ENCODE measurements at places on chromosomes 4 and X.

DNA sequence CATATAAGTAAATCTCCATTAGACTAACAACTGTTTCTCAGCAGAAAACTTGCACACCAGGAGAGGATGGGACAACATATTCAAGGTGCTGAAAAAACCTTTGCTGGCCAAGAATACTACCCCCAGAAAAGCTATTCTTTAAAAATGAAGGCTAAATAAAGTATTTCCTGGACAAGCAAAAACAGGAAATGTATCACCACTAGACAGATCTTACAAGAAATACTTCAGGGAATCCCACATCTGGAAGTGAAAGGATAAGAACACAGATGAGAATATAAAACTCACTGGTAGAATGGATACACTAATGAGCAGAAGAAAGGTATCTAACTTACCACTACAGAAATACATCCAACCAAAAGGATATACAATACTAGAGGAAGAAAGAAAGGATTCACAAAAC is 27.0 kb upstream of the ADH1C start:
- no peak for DNase-seq

GRCh38 chrX:130577431-130577830 is 175.6 kb downstream of the RBMX2 start:
- DNase-seq = no peak

DNA sequence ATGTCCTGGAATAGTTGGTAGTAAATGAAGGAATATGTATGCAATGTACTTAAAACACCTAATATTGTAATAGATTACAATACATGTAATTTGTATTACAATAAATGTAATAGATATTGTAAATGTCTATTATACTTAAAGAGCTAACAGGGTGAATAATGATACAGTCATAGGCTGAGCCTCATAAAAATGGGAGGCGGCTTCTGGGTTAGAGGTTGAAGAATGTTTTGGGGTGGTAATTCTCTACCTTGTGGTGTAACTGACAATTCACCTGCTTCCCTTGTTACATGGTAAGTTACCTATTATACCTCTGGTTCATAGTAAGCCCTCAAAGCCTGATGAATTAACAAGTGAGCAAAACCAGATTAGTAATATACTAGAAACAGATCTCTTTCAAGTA is 26.0 kb downstream of the ATP8A1 start:
- DNase-seq = no peak

GRCh38 chrX:6614506-6614905 is 79.6 kb upstream of the VCX3A start:
- DNase-seq = no peak

DNA sequence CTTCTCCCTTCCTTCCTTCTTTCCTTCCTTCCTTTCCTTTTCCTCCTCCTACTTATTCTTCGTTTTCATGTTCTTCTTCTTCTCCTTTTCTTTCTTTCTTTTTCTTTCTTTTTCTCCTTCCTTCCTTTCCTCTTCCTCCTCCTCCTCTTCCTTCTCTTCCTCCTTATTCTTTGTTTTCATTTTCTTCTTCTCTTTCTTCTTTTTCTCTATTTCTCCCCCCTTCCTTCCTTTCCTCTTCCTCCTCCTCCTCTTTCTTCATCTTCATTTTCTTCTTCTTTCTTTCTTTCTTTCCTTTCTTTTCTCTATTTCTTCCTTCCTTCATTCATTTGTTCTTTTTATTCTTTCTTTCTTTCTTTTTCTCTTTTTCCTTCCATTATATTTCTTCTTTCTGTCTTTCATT is 671.6 kb downstream of the IQCM start:
- DNase-seq = no peak

- DNase-seq = no peak
These were observed 30.6 kb downstream of the TACC3 start for GRCh38 chr4:1751919-1752283.

Data from stimulated activated CD8-positive, alpha-beta memory T cell treated with anti-CD3 and anti-CD28 coated beads, Interleukin-7, amount 100 ng/mL, for 24 hours (primary cell).